Omental fat pad (tissue), 4 donors: ENCODE measurements at places on chromosomes 3 and 15.

DNA sequence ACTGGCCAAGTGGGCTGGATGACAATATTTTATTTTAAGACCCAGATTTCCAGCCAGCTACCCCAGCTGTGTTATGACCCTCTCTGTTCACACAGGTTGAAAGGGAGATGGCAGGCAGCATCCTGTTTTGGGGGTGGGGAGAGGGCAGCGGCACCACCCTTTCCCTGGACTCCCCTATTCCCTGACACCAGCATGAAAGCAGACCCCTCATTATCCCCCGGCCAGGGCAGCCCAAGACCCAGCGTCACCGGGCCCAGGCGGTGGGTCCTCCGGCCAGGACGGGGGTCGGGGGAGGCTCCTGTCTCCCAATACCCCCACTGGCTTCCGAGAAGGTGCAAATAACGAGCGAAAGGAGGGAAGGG lies 127.6 kb upstream of the MEF2A start:
- DNase-seq, result no peak

DNA sequence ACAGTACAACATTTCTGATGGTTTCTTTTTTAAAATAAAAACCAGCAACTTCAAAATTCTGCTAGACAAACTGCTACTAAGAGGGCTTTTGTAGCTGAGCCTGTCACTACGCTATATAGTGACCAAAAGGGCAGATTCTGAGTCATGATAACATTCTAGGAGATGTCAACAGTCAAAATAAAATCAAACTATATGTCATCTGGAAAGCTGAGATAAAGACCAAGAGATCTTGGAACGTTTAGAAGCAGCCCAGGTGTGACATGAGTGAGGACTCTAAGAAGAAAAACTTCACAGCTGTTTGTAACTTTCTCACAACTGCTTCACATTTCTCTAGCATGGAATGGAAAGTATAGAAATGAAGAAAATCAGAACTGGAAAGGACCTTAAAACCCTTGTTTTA lies 84.6 kb downstream of the FILIP1L start:
- no peak for DNase-seq

- DNase-seq, result no peak
Measured at GRCh38 chr3:182618981-182619591, 174.2 kb upstream of the ATP11B start.

- no peak for DNase-seq
Measured at GRCh38 chr15:26013981-26014380, 150.9 kb upstream of the ATP10A start.

- no peak for DNase-seq
Measured at GRCh38 chr3:108822123-108822897, at the start of gene TRAT1. Gene TRAT1 (plus strand): TSS chr3:108822786. CDS start chr3:108822928, 142 bp downstream.

- no peak for DNase-seq
Measured at GRCh38 chr3:75737831-75738493, 47.4 kb downstream of the ZNF717 start.
